Activated B cell treated with CpG ODN at 0.5 μM for 24 hours (primary cell): ENCODE measurements at places on chromosomes 12 and 14.

- H3K36me3 ChIP-seq = no peaks in the 10 kb centered on the region
- H3K27ac ChIP-seq = no peak overlapping the region
- DNase-seq = no peak
- no peak overlapping the region for H3K4me3 ChIP-seq
Measured at GRCh38 chr14:89773151-89773550, 181.4 kb downstream of the EFCAB11 start.

GRCh38 chr12:89800435-89800834 lies 91.8 kb upstream of the ATP2B1 start:
- DNase-seq = no peak
- H3K27me3 ChIP-seq = no peaks in the 10 kb centered on the region
- peaks cover 32% of the 10 kb centered on the region for H3K4me1 ChIP-seq
- no peak overlapping the region for H3K27ac ChIP-seq
- no peak overlapping the region for H3K4me3 ChIP-seq

- H3K27me3 ChIP-seq = no peaks in the 10 kb centered on the region
- no peaks in the 10 kb centered on the region for H3K4me1 ChIP-seq
- DNase-seq = no peak
Measured at GRCh38 chr12:19771858-19772257, 332.6 kb downstream of the AEBP2 start.

GRCh38 chr12:57474862-57475261 lies 4.8 kb downstream of the ARHGAP9 start:
- peaks cover 65% of the 10 kb centered on the region for H3K4me1 ChIP-seq
- H3K27ac ChIP-seq = peak overlapping the region; percentile 67
- peak overlapping the region; percentile 44 for H3K4me3 ChIP-seq

GRCh38 chr12:22083167-22083566 lies 37.1 kb downstream of the CMAS start:
- H3K4me3 ChIP-seq = no peak overlapping the region
- DNase-seq = no peak
- H3K4me1 ChIP-seq = no peaks in the 10 kb centered on the region
- no peaks in the 10 kb centered on the region for H3K27me3 ChIP-seq

GRCh38 chr14:94099006-94099405 lies 11.5 kb upstream of the IFI27 start:
- H3K27me3 ChIP-seq = no peaks in the 10 kb centered on the region
- no peak for DNase-seq
- H3K36me3 ChIP-seq = no peaks in the 10 kb centered on the region
- H3K27ac ChIP-seq = no peak overlapping the region

DNA sequence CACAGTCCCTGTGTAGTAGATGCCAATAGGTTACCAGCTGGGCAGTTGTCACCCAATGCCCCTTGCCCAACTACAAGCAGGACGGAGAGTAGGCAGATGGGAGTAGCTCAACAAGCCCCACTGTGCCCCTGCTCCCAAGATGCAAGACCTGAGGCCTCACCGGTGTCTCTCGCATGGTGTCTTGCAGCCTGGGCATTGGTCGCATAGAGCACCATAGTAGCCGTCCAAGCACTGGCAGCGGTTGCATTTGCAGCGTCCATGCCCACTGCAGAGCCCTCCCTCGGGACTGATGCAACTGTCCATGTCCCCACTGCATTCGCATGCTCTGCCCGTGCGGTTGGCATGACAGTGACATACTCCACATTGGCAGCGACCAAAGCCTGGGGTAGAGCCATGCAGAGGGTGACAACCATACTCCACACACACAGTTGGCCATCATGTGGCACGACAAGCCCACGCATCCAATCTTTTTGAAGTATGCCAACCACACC lies 11.9 kb upstream of the CSAD start:
- DNase-seq = no peak
- peaks cover 85% of the 10 kb centered on the region for H3K36me3 ChIP-seq
- H3K4me3 ChIP-seq = no peak overlapping the region
- H3K27me3 ChIP-seq = no peaks in the 10 kb centered on the region

DNA sequence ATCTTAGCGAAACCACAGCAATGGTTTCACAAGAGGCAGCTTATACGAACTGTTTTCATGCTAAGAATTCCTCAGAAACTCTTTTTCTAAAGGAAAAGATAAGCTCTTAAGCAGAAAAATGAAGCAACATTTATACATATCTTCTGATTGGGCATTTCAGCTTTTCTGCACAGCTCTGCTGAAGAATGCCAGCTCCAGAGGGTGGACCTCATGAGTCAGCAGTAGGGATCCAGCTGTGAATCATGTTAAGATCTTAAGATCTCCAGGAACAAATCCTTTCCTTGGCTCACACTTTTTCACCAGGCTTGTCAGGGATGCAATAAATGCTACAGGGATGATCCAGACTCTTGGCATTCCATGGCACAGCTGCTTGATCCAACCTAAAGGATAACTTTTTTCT lies 477.1 kb upstream of the CCDC196 start:
- peaks cover 2% of the 10 kb centered on the region for H3K27me3 ChIP-seq
- no peak overlapping the region for H3K4me3 ChIP-seq
- DNase-seq = no peak
- H3K4me1 ChIP-seq = no peaks in the 10 kb centered on the region

- H3K36me3 ChIP-seq = peaks cover 2% of the 10 kb centered on the region
- H3K27me3 ChIP-seq = no peaks in the 10 kb centered on the region
- H3K4me3 ChIP-seq = no peak overlapping the region
Measured at GRCh38 chr14:68671909-68672308, 121.0 kb downstream of the ZFP36L1 start.

DNA sequence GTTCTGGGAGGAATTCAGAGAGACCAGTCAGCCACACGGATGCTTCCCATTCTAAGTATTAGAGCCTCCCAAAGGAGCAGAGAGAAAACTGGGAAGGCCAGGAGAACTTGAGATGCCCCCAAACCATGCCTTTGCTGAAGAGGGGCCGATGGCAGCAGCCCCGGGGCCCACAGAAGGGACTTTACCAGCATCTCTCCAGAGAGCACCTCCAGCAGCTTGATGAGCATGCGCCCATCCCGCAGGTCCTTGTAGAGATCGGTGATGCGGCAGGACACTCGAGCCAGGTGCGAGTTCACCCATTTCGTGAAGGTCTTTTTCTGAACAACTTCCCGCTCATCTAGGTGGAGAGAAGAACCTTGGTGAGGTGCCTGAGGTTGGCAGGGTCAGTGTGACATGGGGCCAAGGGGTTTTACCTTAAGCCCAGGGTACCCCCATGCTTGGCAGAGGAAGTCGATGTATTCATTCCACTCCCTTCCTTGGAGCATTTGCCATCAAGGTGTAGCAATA lies 74.9 kb downstream of the SPTB start:
- H3K4me1 ChIP-seq = no peaks in the 10 kb centered on the region
- H3K36me3 ChIP-seq = no peaks in the 10 kb centered on the region

GRCh38 chr12:60920841-60921495 lies 1325.1 kb downstream of the SLC16A7 start:
- H3K36me3 ChIP-seq = no peaks in the 10 kb centered on the region
- no peak for DNase-seq
- no peaks in the 10 kb centered on the region for H3K4me1 ChIP-seq
- no peaks in the 10 kb centered on the region for H3K27me3 ChIP-seq
- H3K4me3 ChIP-seq = no peak overlapping the region

- H3K4me3 ChIP-seq = peak overlapping the region; percentile 5
- H3K36me3 ChIP-seq = peaks cover 25% of the 10 kb centered on the region
- H3K27me3 ChIP-seq = no peaks in the 10 kb centered on the region
- H3K27ac ChIP-seq = no peak overlapping the region
- no peak for DNase-seq
Measured at GRCh38 chr14:67357186-67357968, 2.2 kb downstream of the ATP6V1D start.

GRCh38 chr14:93493054-93493453 lies 62.3 kb downstream of the UNC79 start:
- H3K4me3 ChIP-seq = no peak overlapping the region
- DNase-seq = no peak
- H3K27me3 ChIP-seq = no peaks in the 10 kb centered on the region
- peaks cover 3% of the 10 kb centered on the region for H3K36me3 ChIP-seq
- H3K27ac ChIP-seq = no peak overlapping the region
- H3K4me1 ChIP-seq = peaks cover 8% of the 10 kb centered on the region

GRCh38 chr12:132021031-132021871 lies 71.5 kb downstream of the EP400 start:
- no peaks in the 10 kb centered on the region for H3K27me3 ChIP-seq
- no peak for DNase-seq
- no peak overlapping the region for H3K27ac ChIP-seq
- peaks cover 88% of the 10 kb centered on the region for H3K36me3 ChIP-seq
- H3K4me1 ChIP-seq = no peaks in the 10 kb centered on the region

- H3K27ac ChIP-seq = no peak within 1 kb of the TSS
- peaks cover 5% of the 10 kb centered on the region for H3K4me1 ChIP-seq
Measured at GRCh38 chr12:109020796-109021380, at the start of gene SVOP. Gene SVOP, minus strand, starts transcription at chr12:109021068. Its CDS starts 200 bp downstream, at chr12:109020868.

- H3K4me1 ChIP-seq = no peaks in the 10 kb centered on the region
- H3K27ac ChIP-seq = no peak overlapping the region
- H3K36me3 ChIP-seq = no peaks in the 10 kb centered on the region
- no peak overlapping the region for H3K4me3 ChIP-seq
- DNase-seq = no peak
- H3K27me3 ChIP-seq = peaks cover 21% of the 10 kb centered on the region
Measured at GRCh38 chr12:117294189-117294603, 67.2 kb downstream of the NOS1 start.

- H3K36me3 ChIP-seq = no peaks in the 10 kb centered on the region
- no peak overlapping the region for H3K27ac ChIP-seq
- peaks cover 8% of the 10 kb centered on the region for H3K27me3 ChIP-seq
- no peak overlapping the region for H3K4me3 ChIP-seq
Measured at GRCh38 chr12:1544996-1545700, 49.2 kb downstream of the FBXL14 start.

- DNase-seq = no peak
- H3K4me3 ChIP-seq = no peak overlapping the region
- no peaks in the 10 kb centered on the region for H3K4me1 ChIP-seq
- no peaks in the 10 kb centered on the region for H3K36me3 ChIP-seq
Measured at GRCh38 chr14:52355016-52355431, 40.9 kb downstream of the PTGER2 start.

GRCh38 chr12:2083561-2083960 lies 30.8 kb downstream of the CACNA1C start:
- H3K4me3 ChIP-seq = no peak overlapping the region
- peaks cover 2% of the 10 kb centered on the region for H3K27me3 ChIP-seq
- H3K36me3 ChIP-seq = no peaks in the 10 kb centered on the region
- no peak overlapping the region for H3K27ac ChIP-seq
- H3K4me1 ChIP-seq = no peaks in the 10 kb centered on the region
- DNase-seq = no peak

DNA sequence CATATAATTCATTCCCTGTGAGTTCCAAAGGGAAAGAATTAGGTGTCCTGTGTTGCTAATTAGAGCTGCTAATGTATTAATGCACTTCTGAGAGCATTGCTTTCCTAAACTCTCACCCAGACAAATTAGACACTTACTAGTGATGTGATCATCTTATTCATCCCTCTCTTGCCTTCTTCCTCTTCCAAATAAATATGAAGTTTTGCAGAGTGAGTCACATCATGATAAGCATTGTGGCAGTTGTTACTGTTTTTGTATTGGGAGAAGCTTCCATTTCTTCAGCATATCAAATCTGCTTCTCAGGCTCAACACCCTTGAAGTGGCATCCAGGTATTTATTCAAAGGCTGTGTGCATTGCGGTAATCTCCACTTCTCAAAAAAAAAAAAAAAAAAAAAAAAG lies 37.3 kb upstream of the E2F7 start:
- no peak for DNase-seq
- H3K4me1 ChIP-seq = no peaks in the 10 kb centered on the region
- H3K27me3 ChIP-seq = peaks cover 4% of the 10 kb centered on the region
